ENCODE measurements at places on chromosomes 1 and 21.

DNA sequence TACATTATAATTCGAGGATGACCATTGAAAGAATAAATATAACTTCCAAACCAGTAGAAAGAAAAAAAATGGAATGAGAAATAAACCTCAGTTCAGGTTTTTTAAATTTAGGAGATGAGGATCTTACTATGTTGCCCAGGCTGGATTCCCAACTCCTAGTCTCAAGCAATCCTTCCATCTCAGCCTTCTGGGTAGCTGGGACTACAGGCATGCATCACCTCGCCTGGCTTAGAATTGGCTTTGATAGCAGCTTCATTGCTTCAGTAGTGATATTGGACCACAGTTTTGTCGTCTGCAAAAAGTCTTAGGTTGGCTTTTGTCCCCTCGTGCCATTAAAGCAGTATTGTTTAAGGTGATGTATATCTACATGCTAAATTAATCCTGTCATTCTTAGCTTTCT, 2.9 kb downstream of the NASP start:
- DNase-seq = no peak

GRCh38 chr1:41361495-41362356, 492 bp downstream of the FOXO6 start:
- DNase-seq = no peak

- DNase-seq = no peak
Measured at GRCh38 chr1:93771843-93772242, 90.2 kb upstream of the BCAR3 start.

DNA sequence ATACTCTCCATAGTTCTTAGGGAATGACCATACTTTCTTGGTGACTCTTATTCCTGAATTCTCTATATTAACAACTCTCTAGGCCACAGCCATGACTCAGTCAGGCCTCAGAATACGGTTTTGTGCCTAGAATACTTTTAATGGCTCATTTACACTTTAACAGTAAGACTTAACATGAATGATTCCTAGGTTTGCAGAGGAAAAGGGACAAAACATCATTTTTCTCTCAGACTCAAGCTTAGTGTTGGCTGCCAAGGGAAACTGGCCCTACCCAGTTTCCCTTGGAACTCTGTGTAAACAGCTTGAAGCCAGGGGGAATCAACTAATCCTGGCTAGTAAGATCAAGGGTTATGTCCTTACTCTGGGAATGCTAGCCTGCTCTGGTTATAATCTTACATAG, 164.9 kb upstream of the PKN2 start:
- DNase-seq = no peak

DNA sequence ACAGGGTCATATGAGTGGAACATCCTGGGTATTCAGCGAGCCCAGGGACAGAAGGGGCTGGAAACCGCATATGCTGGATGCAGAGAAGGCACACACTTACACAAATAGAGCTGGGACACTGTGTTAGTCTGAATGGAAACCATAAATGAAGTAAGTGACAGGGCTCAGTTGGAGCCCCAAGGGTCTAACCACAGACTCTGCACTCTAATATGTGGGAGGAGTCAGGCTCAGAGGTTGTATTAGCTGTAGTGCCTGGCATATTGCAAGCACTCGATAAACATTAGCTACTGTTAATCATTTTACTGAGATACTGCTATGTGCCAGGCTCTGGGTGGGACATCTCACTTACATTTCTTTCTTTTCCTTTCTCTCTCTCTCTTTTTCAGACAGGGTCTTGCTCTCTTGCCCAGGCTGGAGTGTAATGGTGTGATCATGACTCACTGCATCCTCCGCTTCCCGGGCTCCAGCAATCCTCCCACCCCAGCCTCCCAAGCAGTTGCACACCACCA, 6.5 kb upstream of the OLIG1 start:
- no peak for DNase-seq

GRCh38 chr1:34864759-34865158, 5.2 kb upstream of the SMIM12 start:
- DNase-seq = no peak

DNA sequence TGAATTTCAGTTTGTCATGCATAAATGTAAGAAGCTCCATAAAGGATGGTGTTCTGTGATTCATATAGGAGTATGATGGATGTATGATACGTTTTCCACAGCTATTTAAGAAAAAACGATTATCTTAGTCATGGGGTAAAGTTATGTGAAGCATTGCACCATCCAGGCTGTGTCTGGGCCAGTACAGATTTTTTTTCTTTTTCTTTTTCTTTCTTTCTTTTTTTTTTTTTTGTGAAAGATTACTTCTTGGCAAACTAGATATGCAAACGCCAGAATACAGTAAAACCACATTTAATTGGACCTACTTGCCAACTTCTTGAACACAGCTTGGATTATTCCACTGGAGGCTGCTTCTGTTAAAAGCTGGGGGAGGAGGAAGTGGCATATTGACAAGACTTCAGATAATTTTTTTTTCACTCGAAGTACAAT, 14.9 kb downstream of the ZBTB18 start:
- DNase-seq = peak; percentile 16

DNA sequence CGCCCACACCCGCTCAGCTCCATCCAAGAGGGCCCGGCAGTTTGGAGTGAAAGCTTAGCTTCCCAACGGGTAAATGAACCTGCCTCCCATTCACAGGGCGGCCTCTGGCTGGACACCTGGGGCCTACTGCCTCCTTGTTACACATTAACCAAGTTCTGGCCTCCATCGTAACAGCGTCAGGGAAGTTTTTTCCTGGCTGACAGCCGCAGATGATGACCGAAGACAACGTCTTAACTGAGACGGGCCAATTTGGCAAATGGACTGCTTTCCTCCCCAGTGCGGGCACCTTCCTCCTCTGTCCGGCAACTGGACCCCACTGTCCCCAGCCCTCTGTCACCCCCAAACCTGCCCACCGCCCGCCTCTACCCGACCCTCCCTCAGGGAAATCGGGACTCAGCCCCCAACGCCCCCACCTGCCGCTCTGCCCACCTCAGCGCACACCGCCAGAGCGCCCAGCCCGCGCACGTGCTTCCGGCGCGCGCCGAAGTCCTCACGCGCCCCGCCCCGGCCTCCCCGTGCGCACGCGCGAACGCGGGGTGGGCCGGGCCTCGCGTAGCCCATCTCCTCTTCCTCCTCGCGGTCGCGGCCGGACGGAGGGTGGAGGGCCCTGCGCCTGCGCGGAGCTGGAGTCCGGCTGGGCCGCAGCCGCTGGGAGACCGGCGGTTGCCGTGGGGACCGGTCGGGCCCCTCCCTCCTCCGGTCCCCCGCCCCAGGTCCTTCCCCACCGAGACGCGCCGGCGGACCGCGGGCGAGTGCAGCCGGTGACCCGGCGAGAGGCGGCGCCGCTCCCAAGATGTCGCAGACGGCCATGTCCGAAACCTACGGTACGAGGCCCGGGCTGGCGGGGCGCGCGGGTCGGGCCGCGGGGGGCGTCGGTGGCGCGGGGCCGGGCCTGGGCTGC, at the start of gene RAB4A:
Gene RAB4A (plus strand): TSS at position 565 of the 901 bp plus-strand sequence. CDS start 229 bp downstream, at position 794.
- DNase-seq = peak; percentile 92

GRCh38 chr1:158283965-158284364, 5.8 kb upstream of the CD1C start:
- peak; percentile 89 for DNase-seq

DNA sequence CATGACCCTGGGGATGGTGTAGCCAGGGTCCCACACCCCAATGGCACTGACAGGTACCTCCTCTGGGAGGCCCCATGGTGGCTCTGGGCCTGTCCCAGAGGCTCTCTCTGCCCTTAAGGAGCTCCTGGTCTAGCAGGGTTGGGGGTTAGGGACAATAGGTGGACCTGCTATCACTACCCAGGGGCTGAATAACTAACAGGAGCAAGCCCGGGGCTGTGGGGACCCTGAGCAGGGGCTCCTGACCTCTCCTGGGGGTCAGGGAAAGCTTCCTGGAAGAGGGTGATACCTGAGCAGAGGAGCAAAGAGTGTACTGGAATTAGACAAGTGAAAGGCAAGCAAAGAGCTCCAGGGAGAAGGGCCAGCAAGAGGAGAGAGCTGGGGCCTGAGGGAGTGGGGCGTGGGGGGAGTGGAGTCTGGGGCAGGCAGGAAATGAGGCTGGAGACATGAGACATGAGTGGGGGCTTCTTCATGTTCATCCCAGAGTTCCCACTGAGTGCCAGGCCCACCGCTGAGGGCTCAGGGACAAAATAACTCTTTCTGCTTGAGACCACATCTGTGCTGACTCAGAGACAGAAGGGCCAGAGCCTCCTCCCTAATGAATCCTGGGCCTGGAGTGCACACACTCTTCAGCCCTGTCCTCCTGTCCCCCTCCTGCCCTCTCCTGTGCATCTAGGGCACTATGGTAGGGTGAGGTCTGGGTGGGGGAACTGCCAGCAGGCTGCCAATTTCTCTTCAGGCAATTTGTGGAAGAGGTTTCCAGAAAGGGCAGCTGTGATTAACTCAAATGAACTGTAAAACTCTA, 517.6 kb downstream of the PTPRU start:
- DNase-seq = no peak

- no peak for DNase-seq
Measured at GRCh38 chr1:64983110-64983509, 16.8 kb upstream of the JAK1 start.

DNA sequence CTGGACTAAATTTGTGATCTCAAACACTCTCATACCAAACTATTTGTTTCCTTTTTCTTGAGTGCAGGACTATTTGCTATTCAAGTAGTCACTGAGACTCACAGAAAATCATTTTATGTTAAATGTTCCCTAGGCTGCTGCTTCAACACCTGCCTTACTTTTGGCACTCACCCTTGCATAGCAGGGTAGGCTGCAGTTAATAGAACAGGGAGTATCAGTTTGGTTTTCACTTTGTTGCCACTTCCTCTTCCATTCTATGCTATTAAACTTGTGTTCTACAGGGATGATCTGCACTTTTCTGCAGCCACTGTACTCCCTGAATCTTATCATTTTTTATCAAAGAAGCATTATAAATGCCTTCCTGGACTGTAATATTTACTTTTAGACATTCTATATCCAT, 148.7 kb upstream of the PRMT6 start:
- no peak for DNase-seq

DNA sequence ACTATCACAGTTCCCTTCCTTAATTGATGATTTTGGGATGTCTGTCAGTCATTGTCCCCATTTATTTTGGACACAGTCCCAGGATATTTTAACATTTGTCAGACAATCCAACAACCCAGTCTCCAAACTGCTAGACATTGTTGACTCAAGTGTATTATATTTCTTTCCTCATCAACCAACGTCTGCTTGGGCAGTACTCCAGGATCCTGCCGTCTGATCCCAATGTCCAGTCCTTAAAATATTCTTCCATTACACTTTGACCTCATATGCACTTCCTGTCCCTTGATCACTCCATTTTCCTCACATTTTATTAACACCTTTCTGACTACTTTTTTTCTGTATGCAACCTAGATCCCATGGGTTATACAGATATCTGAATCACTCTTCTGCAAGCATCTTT, 39.8 kb upstream of the KIAA0040 start:
- no peak for DNase-seq

GRCh38 chr1:19079541-19080472, 123.3 kb upstream of the IFFO2 start:
- no peak for DNase-seq

GRCh38 chr1:96833376-96833775, 111.8 kb downstream of the PTBP2 start:
- no peak for DNase-seq

DNA sequence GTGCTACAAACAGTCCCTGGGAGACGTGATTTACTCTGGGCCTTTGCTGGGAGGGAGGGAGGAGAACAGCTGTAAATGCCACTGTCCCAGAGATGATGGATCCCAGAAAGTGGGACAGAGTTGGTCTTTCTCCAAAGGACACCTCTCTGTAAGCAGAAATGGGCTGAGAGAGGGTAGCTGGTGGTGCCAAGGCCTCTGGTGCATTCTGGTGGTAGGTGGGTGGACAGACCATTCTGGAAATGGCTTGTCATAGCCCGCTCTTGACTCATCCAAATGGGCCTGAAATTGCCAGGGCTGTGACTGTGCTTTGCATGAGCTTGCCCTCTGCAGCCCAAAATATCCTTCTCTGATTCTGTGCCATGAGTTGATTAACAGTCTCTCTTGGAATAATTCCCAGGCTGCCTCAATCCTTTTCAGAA, 36.1 kb downstream of the CCDC185 start:
- DNase-seq = no peak

GRCh38 chr1:53837646-53837923, 511 bp downstream of the NDC1 start:
- peak; percentile 11 for DNase-seq

GRCh38 chr1:45543581-45544417, 6.8 kb upstream of the AKR1A1 start:
- DNase-seq = peak; percentile 97

DNA sequence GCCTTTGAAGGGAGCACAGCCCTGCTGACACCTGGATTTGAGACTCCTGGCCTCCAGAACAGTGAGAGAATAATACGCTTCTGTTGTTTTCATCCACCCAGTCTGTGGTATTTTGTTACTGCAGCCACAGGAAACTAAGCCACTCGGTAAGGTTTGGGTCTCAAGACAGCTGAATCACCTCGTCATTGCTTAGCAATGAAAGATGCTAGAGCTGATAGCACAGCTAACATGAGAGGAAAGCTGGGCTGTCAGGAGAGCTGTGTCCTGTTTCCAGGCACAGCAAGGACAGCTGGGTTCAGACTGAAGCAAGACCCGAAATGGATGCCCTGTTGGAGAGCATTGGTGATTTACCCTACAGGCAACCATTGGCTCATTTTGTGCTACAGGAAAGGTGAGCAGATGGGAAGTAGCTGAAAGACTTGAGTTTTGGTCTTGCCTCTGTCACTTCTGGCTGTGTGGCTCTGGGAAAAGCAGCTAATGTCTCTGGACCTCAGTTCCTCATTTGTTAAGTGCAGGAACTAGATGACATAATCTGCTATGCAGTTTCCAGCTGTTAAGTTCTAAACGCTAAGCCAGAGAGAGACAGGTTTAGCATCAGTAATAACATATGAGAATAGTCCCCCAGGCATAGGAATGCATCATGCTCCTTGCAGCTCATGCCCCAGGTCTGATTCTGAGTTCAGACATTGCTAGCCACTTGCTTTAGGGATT, 58.0 kb downstream of the CLIC6 start:
- DNase-seq = peak; percentile 27

GRCh38 chr1:225866981-225867380, 15.2 kb downstream of the TMEM63A start:
- no peak for DNase-seq

- DNase-seq = no peak
Measured at GRCh38 chr1:41021526-41022308, at the start of gene SLFNL1. Gene SLFNL1 (minus strand): TSS chr1:41021725. CDS start chr1:41020660, 1,065 bp downstream.

DNA sequence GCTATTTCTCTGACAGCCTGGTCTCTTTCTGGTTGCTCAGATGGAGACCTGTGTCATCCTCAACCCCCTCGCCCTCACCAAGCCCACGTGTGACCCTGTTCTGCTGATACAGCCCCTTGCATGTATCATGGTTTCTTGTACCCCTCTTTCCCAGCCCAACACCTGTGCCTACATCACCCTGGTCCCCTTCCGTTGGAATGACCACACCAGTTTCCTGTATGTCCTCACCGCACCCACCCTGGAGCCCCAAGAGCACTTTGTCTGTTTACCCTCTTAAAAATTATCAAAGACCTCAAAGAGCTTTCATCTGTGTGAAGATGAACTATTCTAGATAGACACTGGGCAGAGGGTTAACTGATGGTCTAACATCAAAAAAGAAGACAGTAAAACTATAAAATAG, 179.5 kb downstream of the GALNT2 start:
- DNase-seq = no peak

- DNase-seq = no peak
Measured at GRCh38 chr21:43909741-43910400, 44.8 kb downstream of the AGPAT3 start.

GRCh38 chr1:37868466-37868865, 9.1 kb upstream of the MTF1 start:
- DNase-seq = no peak
